Cerebellar nuclear complex (tissue), 1 donor: ENCODE measurements at places on chromosomes 4 and X.

DNA sequence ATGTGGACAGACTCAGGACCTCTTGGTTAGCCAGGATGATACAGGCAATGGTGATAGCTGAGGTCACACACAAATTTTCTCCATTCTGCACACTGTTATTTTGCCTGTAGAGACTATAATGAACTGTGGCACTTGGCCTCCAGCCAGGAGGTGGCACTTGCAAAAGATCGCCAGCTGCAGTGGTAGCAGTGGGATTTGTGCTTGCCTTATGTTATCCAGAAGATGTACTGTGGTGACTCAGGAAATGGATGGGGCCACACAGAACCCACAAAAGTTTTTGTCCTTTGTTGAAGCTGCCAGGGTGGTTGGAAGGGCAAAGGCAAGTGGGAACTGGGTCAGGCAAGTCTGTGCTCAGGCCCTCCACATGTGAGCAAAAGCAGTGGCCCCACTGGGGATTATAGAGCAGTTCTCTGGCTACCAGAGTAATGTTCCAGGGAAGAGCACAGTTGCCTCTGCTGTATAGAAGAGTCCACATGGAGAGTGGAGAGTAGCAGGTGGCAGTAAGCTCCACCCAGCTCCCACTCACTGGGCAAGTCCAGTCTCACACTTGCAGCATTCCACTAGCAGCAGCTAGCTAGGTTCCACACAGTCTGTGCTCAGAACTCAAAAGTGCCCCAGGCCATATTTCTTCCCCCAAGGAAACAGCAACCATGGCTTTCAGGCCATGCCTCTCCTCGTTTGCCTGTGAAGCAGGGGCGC lies 5.9 kb upstream of the C4orf17 start:
- no peak for DNase-seq

- no peak for DNase-seq
Observed at GRCh38 chrX:3598709-3599108, 114.7 kb downstream of the PRKX start.

GRCh38 chr4:492412-492811 lies 6.5 kb downstream of the ZNF721 start:
- DNase-seq: no peak

DNA sequence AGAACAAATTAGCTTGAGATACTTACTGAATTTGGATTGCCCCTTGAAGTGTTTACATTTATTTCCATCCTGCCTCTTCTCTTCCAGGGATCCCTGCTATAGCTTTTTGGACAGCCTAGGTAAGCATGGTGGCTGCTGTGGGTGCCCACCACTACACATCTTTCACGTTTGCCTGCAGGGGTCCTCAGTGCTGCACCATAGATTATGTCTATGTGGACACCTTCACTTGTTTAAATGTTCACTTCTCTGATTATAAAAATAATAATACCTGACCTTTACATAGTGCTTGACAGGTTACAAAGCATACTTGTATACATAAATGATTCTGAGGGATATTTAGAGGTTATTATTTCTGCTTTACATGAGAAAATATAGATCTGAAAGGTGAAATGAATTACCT lies 67.9 kb upstream of the SLC4A4 start:
- no peak for DNase-seq

GRCh38 chrX:104697294-104697693 lies 131.3 kb downstream of the IL1RAPL2 start:
- DNase-seq: no peak

DNA sequence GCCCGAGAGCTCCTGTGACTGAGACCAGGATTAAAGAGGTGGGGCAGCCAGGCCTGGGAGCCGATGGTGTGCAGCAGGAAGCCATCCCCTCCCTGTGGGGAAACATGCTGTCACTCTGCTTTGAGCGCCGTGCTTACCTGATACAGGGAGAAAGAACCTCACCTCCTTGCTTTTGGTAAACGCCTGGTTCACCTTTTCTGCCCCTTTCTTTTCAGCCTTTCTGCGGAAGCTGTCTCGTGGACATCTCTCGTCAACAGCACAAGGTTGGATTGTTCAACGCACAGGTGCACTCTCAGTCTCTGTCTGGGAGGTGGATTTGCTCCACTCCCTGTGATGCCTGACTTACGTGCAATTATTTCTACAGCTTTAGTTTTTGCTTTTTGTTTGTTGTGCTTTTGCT lies 12.0 kb downstream of the ZFYVE28 start:
- DNase-seq: no peak

- DNase-seq: no peak
Observed at GRCh38 chrX:18353931-18354368, 538 bp downstream of the SCML2 start.

DNA sequence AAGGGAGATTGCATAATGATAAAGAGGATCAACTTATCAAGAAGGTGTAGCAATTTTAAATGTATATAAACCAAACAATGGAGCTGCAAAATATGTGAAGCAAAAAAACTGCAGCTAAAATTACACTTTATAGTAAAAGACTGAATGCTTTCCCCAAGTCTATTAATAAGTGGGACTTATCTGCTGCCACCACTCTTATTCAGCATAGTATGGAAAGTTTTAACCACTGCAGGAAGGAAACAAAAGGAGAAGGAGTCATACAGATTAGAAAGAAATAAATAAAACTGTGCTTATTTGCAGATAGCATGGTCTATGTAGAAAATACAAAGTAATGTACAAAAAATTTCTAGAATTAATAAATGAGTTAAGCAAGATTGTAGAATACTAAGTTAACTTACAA lies 94.1 kb upstream of the GK2 start:
- DNase-seq: no peak

- no peak for DNase-seq
Observed at GRCh38 chr4:2462218-2462991, 6.5 kb upstream of the RNF4 start.

DNA sequence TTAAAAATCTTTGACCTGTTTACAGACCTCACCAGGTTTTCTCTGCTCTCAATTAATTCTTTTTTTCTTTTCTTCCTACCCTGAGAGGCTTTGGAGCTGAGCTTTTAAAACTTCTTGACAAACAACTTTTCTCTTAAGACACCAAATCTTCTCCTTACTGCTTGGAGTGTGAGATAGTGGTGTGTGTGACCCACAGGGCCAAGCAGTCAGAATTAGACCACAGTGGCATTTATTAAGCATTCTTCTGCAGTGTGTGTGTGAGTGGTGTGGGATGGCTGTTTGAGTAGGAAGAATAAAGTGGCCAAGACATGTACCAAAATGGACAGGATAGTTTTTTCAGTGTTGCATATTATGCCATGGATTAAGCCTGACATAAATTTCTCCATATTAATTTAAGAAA lies 665.1 kb downstream of the RAPGEF2 start:
- DNase-seq: no peak

GRCh38 chrX:51837921-51838320 lies 55.5 kb upstream of the MAGED1 start:
- no peak for DNase-seq
